Fibroblast of the aortic adventitia (primary cell): ENCODE measurements at places on chromosomes 12 and 14. TPM values are rescaled to one million over a fixed set of nuclear protein-coding genes. Genes with fewer than 3 reads are reported as not detected.

DNA sequence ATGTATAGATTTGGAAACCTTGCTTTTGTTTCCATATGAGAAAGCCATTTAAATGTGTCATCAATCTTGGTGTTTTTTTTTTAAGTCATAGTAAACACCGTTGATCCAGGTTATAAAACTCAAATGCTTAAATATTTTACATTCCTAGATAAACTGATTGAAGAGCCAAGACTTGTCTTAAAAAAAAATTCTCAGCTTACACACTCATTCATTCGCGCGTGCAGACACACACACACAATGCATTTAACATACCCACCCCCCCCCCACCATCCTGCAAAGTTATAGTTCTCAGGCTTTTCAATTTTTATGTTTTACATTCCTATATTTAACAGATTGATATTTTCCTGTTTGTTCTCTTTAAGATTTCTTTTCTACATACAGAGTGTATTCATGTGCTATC lies 536.4 kb downstream of the PRKD1 start:
- no peak for DNase-seq

GRCh38 chr14:24256960-24257359 lies 6.0 kb downstream of the TGM1 start:
- no peak for DNase-seq

DNA sequence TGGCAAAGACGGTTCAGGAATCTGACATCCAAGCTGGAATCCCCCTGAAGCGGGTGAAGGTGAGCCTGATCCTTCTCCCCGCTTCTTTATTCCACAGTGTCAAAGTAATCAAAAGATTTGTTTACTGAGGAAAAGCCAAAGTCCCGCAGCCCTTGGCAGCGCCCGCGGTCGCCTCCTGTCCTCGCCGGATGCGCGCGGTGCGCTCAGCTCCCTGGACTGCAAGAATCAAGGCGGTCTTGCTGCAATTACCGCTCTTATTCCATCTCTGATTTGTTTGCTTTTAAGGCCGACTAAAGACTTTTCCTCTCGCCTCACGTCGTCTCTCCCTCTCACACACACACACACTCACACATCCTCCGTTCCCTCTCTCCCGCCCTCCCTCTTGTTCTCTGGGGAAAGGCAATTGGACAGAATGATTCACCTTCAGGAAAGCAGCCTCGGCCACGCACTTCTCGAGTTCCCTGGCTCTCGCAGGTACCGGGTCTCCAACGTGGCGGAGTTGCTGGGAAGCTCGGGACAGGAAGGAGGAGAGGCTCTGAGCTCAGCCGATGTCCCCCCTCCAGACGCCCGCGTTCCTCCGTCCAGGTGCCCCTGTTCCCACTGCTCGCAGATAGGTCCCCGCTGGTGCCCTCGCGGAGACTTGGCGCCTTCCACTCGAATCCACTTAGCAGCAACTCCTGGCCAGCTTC lies 68.6 kb upstream of the USP15 start:
- peak; percentile 28 for DNase-seq

DNA sequence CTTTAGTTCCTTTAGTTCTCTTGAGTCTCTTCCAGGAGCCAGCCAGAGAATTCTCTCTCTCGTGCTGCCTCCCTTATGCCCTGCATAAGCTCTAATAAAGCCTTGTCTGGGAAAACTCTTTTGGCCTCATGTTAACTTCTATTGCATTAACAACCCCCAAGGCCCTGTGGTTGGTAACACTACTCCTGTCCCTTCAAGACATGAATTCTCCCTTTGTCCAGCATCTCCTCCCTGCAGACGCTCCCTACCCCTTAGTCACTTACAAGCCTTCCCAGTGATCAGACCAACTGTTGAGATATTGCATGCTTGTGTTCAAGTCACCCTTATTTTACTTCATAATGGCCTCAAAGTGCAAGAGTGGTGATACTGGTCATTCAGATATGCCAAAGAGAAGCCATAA lies 12.1 kb downstream of the LTBR start:
- no peak for DNase-seq

GRCh38 chr14:61462566-61463193 lies 141.3 kb downstream of the PRKCH start:
- DNase-seq, result peak; percentile 74

DNA sequence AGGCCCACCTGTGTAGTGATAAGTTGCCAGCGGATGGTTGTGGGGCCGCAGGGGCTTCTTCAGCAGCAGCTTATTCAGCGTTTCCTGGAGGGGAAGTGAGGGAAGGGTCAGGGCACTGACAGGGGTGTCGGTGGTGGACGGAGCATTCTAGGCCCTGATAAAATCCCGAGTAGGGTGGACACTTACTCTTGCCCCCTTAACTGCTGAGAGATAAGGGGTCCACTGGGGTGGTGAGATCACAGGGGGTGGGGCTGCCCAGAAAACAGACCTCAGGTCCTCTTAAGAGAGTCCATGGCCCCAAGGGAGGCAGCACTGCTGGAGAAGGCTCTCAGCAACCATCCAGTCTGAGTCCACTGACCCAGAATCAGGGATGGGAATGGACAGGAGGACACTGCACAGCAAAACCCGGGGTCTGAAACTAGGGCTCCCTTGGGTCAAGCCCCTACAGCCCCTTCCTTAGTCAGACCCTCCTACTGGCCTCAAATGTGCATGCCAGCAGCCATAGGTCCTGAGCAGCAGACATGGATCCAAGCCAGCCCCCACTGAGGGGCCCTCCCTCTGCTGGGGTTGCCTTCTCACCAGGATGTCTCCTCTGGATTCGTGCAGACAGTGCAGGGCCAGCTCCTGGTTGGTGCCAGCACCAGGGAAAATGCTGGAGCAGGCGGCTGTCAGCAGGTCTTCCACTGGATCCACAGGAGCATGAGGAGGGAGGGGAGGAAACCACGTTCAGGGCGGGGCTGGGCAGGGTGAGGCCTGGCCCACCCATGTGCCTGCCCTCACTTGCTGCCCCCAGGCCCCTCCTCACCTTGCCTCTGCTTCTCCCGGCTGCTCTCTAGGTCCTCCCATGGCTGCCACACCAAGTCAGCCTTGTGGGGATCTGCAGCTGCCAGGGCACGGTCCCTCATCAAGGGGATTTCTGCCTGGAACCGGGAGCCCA lies 12.1 kb upstream of the PNMA1 start:
- DNase-seq, result peak; percentile 33

DNA sequence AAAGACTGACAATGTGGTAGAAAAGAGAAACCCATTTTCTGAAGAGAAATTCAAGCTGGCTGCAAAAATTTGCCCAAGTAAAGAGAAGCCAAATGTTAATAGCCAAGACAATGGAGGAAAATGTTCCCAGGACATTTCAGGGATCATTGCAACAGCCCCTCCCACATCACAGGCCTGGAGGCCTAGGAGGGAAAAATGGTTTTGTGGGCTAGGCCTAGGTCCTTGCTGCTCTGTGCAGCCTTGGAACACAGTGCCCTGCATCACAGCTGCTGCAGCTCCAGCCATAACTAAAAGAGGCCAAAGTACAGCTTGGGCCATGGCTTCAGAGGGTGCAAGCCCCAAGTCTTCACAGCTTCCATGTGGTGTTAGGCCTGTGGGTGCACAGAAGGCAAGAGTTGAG lies 332.4 kb upstream of the LRIG3 start:
- DNase-seq, result no peak

DNA sequence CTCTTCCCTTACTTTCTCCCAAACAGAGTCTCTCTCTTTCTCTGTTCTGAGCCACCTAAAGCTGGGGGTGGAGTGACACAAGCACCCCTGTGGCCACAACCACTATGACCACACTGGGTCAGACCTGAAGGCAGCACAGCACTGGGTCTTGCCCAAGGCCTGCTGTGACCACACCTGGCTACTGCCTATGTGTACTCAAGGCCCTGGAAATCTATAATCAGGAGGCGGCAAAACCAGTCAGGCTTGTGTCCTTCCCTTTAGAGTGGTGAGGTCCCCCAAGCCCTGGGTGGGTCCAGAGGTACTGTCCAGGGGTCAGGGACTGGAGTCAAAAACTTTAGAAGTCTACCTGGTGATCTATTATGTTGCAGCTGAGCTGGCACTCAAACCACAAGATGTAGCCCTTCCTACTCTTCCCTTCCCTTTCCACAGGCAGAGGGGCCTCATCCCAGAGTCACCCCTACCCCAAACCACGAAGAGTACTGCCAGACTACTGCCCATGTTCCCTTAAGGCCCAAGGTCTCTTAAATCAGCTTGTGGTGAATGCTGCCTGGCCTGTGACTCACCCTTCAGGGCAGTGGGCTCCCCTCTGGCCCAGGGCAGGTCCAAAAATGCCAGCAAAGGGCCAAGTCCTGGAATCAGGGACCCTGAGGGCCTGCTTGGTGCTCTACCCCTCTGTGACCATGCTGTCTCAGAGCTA lies 179.8 kb upstream of the DYRK2 start:
- DNase-seq, result no peak

Gene CCDC88C
- under 0.01 TPM in 1 of 2 replicates, not detected in the other for total RNA-seq

Gene PLEKHG3
- total RNA-seq, result 8.2 and 9.0 TPM in 2 replicates
